ENCODE measurements at places on chromosomes 4 and X. TPM values are rescaled to one million over a fixed set of nuclear protein-coding genes. Genes with fewer than 3 reads are reported as not detected.

Gene PAGE2B
- total RNA-seq = 1.2 TPM

Gene IL21
- total RNA-seq = 65.1 TPM

Gene RFC1
- 89.4 TPM for total RNA-seq

DNA sequence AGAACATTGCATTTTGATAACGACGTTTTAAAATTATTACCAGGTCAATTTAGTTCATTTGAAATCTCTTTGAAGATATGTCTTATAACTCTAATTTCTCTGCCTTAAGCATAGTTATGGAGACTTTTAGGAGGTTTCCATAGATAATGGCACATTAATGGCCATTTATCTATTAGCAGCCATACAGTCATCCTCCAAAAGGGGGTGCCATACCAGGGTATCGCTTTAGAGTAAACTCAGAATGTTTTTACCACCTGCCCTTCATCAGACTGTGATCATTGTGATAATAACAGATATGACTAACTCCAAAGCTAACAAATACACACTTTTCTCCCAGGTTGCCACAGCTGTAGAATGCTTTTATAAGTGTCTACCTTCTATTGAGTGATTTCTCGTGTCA, 461.5 kb downstream of the FSTL5 start:
- H3K27ac ChIP-seq = no peak overlapping the region
- DNase-seq = no peak
- no peaks in the 10 kb centered on the region for H3K27me3 ChIP-seq

DNA sequence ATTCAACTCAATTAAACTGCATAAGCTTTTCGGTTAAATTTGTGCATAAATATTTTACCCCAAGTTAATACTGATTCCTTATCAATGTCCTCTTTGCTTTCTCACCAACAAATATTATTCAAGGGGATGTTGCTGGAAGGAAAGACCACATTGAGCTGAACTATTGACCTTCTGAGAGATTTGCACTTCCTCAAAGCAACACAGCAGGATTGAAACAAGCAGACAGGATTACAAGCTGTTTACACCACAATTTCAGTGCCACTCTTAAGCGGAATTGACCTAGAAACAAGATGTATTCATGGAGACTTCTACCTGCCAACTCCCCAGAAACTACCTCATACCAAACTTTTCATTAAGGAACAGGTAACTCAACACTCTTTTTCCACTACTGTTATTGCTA, 96.5 kb upstream of the DUSP21 start:
- no peaks in the 10 kb centered on the region for H3K36me3 ChIP-seq
- DNase-seq = no peak
- peaks cover 6% of the 10 kb centered on the region for H3K4me1 ChIP-seq
- H3K4me3 ChIP-seq = no peak overlapping the region
- H3K27me3 ChIP-seq = no peaks in the 10 kb centered on the region

- no peaks in the 10 kb centered on the region for H3K27me3 ChIP-seq
- no peaks in the 10 kb centered on the region for H3K4me1 ChIP-seq
- DNase-seq = no peak
- no peaks in the 10 kb centered on the region for H3K36me3 ChIP-seq
- no peak overlapping the region for H3K27ac ChIP-seq
- H3K4me3 ChIP-seq = no peak overlapping the region
These were observed 43.0 kb downstream of the LAS1L start for GRCh38 chrX:65491620-65492019.

GRCh38 chr4:183758758-183759447, 99.8 kb downstream of the TRAPPC11 start:
- no peak for DNase-seq
- no peak overlapping the region for H3K4me3 ChIP-seq
- no peaks in the 10 kb centered on the region for H3K36me3 ChIP-seq

GRCh38 chr4:18192901-18193300, 171.3 kb upstream of the LCORL start:
- H3K27ac ChIP-seq = no peak overlapping the region
- no peaks in the 10 kb centered on the region for H3K4me1 ChIP-seq
- no peaks in the 10 kb centered on the region for H3K36me3 ChIP-seq
- no peak for DNase-seq
- no peak overlapping the region for H3K4me3 ChIP-seq

DNA sequence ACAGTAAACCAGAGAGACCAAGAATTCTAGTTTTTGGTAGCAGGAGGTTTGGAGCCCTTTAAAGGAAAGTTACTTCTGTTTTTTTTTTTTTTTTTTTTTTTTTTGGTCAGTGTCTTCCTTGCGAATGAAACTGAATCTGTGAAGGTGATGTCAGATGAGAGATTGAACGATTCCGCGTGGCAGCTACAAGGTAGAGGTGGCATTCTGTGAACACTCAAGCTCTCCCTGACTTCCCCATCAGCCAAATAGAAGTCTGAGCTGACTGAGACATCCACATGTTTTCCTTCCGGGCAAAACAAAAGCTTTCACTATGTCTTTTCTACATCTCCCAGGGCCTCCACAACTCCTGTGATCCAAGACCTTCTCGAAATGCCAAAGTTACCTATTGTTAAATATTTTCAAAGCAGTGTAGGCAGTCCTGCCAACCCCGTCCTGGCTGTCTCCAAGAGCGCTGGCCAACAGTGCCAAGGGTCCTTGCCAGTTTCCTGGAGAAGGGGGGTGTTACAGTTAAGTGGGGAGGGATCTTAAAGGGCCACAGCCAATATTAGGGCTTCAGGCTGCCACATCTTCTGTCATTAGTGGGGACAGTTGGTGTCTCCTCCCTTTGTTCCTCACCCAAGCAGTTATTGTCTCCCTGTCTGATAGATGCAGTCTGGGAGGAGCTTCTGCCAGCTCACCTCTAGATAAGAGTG, 102.9 kb upstream of the SLC34A2 start:
- no peak for DNase-seq
- H3K4me1 ChIP-seq = no peaks in the 10 kb centered on the region

GRCh38 chrX:45007598-45007997, 134.6 kb downstream of the KDM6A start:
- no peak for DNase-seq
- peak overlapping the region; percentile 29 for H3K4me3 ChIP-seq
- peaks cover 35% of the 10 kb centered on the region for H3K4me1 ChIP-seq
- no peaks in the 10 kb centered on the region for H3K27me3 ChIP-seq

DNA sequence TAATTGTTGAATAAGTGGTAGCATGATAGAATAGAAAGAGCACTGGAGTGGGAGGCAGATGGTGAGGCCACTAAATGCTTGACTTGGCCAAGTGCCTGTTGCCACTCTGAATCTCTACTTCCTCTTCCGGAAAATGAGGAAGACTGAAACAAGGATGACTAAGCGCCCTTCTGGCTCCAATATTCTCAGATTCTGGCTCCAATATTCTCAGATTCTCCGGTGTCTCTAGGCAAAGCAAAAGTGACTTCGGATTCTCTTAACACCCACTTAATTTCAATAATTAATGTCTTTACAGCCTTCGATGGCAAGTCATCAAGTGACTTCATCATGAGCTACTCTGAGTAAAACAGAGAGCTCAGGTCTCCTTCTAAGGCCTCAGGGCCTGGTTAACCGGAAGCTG, 402.2 kb upstream of the FGF13 start:
- no peak overlapping the region for H3K27ac ChIP-seq
- no peaks in the 10 kb centered on the region for H3K36me3 ChIP-seq
- no peaks in the 10 kb centered on the region for H3K27me3 ChIP-seq
- H3K4me3 ChIP-seq = no peak overlapping the region
- no peak for DNase-seq

DNA sequence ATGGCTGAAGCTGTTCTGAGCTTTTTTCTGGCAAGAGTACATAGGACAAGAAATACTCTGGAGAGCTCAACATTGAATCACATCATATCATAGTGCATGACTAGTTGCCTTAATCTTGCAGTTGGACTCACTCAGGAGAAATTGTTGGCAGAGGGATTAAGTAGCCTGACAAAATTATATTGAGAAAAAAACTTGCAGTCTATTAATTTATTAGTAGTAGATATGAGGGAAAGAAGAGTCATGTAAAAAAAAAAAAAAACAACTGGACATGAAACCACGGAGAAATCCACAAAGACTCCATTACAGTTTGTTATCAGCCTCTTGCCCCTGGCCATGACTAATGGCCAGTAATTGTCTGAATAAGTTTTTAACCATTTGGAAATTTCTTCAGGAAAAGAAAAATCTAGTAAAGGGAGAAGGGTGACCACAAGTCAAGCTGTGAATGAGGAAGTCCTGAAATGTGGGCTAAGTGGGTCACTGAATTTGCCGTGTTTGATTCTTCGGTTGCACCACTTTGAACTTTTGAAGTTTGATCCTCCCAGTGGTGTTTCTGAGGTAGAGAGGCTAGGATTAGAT, 45.6 kb downstream of the FHL1 start:
- no peak overlapping the region for H3K4me3 ChIP-seq
- H3K27me3 ChIP-seq = no peaks in the 10 kb centered on the region
- H3K4me1 ChIP-seq = peaks cover 43% of the 10 kb centered on the region
- H3K27ac ChIP-seq = peak overlapping the region; percentile 23
- DNase-seq = no peak

DNA sequence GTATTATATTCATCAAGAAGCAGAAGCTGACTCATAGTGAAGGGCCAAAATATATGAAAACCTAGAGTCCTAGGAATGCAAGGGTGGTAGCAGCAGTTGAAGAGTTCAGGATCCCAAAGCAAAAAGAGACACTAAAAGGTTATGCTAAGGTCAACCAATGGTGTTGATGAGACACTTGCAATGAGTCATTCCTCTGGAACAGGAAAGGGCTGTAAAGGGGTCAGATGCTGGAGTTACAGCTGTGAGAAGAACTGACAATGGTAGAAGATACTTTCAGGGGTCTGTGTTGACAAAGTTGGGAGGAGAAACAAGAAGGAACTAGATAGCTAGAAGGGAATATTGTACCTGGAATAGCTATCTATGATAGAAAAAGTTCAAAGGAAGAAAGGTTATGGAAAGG, 47.5 kb downstream of the ZGRF1 start:
- no peak overlapping the region for H3K4me3 ChIP-seq
- H3K36me3 ChIP-seq = peaks cover 14% of the 10 kb centered on the region
- H3K4me1 ChIP-seq = no peaks in the 10 kb centered on the region
- no peak for DNase-seq

DNA sequence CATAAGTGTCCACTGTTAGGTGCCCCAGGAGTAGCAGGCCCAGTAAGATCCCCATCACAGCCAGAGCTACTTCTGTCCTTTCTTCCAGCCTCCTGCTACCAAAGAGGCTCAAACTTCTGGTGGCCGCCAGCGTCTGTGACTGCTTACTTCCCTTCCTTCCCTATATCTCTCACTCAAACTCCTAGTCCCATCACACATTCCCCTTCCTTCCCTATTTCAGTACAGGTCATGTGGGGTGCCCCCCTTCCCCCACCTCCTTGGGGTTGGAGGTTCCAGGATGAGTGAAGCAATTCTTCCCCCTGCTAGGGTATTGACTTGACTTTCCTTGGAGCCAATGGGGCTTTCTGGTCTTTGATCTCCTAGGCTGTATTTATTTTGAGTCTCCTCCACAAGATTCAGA, at the start of gene VSIG4:
TSS of gene VSIG4 (minus strand) at position 137 of the 400 bp plus-strand sequence. CDS start at position 55, 82 bp downstream.
- no peaks in the 10 kb centered on the region for H3K27me3 ChIP-seq
- H3K4me1 ChIP-seq = peaks cover 1% of the 10 kb centered on the region
- H3K36me3 ChIP-seq = no peaks in the 10 kb centered on the region
- DNase-seq = no peak
- H3K27ac ChIP-seq = no peak within 1 kb of the TSS

DNA sequence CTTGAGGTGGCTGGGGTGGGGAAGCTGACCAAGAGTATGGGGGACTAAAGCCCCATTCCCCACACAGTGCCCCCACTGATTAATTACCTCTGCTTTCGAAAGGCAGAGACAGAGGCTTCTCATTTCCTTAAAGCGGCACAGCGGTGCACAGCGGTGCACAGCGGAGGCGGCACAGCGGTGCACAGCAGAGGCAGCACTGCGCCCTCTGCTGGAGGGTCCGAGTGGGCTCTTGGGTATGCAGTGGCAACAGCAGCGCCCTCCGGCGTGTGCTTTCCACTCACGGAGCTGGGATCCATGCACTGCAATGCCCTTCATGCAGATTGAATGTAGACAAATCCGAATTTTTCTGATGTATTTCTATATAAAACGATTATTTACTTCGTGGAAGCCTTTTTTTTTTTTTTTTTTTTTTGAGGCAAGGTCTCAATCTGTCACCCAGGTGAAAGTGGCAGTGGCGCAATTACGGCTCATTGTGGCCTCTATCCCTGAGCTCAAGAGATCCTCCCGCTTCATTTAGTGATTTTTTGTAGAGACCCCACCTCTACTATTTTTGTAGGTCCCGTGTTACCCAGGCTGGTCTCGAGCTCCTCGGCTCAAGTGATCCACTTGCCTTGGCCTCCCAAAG, 19.7 kb upstream of the PRPS2 start:
- H3K4me1 ChIP-seq = peaks cover 2% of the 10 kb centered on the region
- H3K36me3 ChIP-seq = no peaks in the 10 kb centered on the region
- DNase-seq = peak; percentile 78
- H3K4me3 ChIP-seq = no peak overlapping the region
- H3K27me3 ChIP-seq = peaks cover 14% of the 10 kb centered on the region

DNA sequence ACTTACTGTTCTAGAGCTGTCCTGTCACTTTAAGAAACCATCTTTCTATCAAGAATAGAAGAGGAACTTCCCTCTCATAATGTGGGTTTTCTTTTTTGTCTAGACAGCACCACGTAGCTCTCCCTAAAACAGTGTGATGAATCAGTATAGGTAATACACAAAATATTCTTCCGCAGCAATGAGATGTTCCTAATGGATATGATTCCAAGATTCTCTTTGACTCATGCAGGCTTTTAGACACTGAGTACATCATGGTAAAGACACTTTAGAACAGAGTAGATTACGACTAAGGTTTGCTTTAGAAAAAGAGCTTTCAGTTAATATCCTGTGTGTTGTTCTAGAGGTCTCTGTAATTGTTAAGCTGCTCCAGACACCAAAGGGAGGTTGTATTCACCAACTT, 69.8 kb downstream of the PTTG2 start:
- no peaks in the 10 kb centered on the region for H3K4me1 ChIP-seq
- H3K27ac ChIP-seq = no peak overlapping the region

DNA sequence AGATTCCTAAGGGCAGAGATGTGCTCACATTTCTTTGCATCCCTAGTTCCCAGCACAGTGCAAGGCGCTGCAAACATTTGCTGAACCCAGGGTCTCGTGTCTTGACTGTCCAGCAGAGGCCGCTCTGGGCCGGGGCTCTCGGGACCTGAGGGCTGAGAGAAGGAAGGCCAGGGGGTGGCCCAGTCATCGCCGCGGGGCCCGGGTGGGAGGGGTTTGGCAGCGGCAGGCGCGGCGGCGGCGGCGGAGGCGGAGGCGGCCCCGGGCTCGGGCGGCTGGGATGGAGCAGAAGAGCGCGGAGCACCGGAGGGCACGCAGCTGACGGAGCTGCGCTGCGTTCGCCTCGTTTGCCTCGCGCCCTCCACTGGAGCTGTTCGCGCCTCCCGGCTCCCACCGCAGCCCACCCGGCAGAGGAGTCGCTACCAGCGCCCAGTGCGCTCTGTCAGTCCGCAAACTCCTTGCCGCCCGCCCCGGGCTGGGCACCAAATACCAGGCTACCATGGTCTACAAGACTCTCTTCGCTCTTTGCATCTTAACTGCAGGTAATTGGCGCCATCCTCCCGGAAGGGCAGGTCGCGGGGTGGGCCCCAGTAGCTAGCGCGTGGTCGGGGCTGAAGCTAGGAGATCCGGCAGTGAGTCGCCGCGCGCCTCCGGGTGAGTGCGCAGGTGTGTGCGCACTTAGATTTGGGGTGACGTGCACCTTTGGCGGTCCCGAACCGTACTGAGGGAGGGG, at the start of gene PARM1:
TSS of gene PARM1 (plus strand) at position 285 of the 730 bp plus-strand sequence. CDS start at position 497, 212 bp downstream.
- H3K4me3 ChIP-seq = peak within 1 kb of the TSS; percentile 47
- H3K36me3 ChIP-seq = no peaks in the 10 kb centered on the region
- peaks cover 13% of the 10 kb centered on the region for H3K4me1 ChIP-seq
- H3K27me3 ChIP-seq = peaks cover 45% of the 10 kb centered on the region
- peak; percentile 72 for DNase-seq

All from activated CD4-positive, alpha-beta memory T cell treated with anti-CD3 and anti-CD28 coated beads for 36 hours (primary cell).